ENCODE measurements at places on chromosomes 13 and 19.

GRCh38 chr19:5825178-5825577 is 14.3 kb downstream of the FUT6 start:
- no peak for DNase-seq

DNA sequence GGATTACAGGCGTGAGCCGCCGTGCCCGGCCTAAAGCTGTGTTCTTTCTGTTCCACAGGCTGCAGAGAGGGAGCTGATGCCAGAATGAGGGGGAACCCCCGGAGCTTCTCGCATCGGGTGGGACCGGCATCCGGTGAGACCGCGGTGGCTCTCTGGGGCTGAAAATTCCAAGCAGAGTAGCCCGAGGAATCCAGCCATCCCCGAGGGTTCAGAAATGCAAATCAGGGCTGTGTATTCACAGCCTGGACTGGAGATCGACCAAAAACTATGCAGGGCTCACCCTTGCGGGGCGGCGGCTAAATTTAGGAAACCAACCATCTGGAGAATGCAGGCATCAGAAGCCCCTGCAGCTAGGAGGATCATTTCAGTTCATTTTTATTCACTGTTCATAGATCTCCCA is 99.2 kb downstream of the GNG7 start:
- DNase-seq: no peak

DNA sequence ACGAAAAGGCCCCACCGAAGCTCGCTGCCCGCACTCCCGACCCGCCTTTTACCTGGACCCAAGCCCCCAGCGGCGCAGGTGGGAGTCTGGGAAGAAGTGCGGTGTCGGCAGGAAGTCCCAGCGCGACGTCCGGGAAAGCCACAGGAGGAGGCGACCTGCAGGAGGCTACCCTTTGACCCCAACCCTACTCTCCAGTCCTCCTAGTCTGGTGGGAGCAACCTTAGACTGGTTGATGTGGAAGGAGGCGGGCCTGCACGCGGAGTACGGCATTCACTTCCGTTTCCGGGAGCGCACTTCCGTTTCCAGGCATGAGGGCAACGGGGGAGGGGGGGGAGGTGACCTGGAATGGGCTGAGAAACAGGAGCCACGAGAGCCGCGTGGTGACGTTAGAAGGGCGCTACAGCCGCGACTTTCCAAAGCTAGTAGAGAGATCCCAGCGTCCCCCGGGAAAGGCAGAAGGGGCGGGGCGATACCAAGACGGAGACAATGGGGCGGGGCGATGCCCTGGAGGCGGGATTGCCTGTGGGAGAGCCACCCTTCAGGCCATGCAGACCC is 28.5 kb downstream of the ZNF266 start:
- peak; percentile 12 for DNase-seq

DNA sequence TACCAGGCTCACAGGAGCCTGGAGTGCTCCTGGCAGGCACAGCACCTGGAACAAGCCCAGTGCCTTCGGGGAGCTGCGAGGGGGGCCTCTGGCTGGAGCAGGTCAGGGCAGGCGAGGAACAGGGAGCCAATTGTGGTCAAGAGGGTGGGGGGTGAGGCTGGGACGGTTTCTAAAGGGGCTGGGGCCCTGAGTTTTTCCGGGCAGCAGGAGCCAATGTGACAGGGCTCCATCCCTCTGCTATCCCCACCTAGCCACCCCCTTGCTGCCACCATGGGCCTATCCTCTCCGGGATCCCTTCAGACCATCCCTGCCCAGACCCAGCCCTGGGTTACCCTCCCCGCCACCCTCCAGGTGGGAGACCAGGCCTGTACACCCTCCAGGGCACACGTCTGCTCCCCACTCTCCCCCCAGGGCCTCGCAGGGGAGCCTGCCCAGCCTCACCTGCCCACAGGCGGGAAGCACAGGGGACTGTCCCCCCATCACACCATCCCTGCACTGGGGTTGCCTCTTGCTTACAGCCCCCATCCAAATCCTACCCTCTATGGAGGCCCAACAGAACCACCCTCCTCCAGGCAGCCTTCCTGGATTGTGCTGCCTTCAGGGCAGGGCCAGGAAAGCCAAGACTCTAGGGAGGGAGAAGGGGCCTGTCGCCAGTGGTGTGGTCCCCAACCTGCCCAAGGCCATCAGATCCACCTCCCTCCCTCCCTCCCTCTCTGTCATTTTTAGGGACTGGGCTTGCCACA is 121.0 kb downstream of the URI1 start:
- DNase-seq: no peak

- no peak for DNase-seq
Measured at GRCh38 chr13:75455962-75456361, 26.0 kb downstream of the TBC1D4 start.

DNA sequence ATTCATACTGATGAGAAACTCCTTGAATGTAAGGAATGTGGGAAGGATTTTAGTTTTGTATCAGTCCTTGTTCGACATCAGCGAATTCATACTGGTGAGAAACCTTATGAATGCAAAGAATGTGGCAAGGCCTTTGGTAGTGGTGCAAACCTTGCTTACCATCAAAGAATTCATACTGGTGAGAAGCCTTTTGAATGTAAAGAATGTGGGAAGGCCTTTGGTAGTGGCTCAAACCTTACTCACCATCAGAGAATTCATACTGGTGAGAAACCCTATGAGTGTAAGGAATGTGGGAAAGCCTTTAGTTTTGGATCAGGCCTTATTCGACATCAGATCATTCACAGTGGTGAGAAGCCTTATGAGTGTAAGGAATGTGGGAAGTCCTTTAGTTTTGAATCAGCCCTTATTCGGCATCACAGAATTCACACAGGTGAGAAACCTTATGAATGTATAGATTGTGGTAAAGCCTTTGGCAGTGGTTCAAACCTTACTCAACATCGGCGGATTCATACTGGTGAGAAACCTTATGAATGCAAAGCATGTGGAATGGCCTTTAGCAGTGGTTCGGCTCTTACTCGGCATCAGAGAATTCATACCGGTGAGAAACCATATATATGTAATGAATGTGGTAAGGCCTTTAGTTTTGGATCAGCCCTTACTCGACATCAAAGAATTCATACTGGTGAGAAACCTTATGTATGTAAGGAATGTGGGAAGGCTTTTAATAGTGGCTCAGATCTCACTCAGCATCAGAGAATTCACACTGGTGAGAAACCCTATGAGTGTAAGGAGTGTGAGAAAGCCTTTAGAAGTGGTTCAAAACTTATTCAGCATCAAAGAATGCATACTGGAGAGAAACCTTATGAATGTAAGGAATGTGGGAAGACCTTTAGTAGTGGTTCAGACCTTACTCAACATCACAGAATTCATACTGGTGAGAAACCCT is 26.6 kb downstream of the ZNF345 start:
- DNase-seq: no peak

- DNase-seq: no peak
Measured at GRCh38 chr19:15324791-15325519, 7.4 kb downstream of the BRD4 start.

DNA sequence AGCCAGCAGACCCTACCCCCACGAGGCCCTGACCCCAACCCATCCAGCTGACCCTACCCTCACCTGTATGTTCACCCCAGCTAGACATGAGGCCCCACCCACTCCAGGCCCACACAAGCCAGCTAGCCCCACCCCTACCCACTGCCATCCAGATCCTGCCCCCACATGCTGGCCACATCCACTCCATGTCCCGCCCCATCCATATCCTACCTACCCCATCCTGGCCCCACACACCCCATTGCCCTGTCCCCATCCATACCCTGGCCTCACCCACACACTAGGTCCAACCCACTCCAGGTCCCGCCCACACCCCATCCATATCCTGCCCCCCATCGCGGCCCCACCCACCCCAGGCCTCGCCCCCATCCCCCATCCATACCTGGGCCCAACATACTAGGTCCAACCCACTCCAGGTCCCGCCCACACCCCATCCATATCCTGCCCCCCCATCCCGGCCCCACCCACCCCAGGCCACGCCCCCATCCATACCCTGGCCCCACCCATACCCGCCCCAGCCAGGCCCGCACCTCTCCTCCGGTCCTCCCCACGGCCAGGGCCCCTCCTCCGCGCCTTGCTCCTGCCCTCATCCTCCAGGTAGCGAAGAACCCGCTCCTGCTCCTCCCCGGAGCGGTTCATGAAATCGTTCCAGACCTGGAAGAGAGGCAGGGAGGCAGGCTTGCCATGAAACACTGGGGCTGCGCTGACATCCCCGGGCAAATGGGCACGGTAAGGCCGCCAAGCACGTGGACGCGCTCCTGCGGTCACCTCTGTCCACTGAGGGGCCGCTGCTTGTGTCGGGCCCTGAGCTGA is 7.2 kb downstream of the RNU6-9 start:
- no peak for DNase-seq

DNA sequence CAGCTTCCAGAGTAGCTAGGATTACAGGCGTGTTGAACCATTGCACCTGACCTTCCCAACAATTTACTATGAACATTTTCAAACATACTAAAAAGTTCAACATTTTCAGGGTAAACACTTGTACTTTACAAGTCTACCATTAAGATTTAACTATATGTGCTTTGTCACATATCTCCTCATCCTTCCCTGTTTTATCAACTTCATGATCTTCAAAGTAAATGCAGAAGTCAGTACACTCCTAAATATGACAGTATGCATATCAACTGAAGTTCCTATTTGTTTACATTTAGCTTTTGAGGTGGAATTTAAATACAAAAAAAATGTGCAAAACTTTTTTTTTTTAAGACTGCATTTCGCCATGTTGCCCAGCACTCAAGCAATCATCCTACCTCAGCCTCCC is 18.5 kb downstream of the LNX2 start:
- DNase-seq: no peak

DNA sequence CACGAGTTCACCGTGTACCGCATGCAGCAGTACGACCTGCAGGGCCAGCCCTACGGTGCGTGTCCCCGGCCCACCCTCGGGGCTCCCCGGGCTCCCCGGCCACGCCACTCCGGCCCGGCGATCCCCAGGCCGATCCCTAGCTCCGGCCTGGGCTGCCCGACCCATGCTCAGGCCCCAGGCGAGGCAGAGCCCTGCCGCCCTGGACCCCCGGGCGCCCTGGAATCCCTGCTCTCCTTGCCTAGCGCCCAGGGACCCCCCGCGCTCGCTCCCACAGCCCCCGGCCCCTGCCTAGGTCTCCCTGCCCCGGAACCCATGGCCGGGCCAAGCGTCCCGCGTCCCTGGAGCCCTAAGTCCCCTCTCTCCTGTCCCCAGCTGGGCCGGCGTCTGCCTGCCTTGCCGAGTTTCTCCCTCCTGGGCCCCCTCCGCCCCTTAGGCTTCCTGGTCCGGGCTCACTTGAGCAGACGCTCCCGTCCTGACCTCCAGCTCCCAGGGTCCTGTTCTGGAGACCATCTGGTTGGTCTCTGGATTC is 494 bp downstream of the NCLN start:
- no peak for DNase-seq

- DNase-seq: no peak
Measured at GRCh38 chr13:66189986-66190385, 1040.2 kb downstream of the PCDH9 start.

- no peak for DNase-seq
Measured at GRCh38 chr19:7395360-7396066, 46.8 kb downstream of the ARHGEF18 start.

- no peak for DNase-seq
Measured at GRCh38 chr13:40979232-40979631, 39.9 kb downstream of the ELF1 start.

- no peak for DNase-seq
Measured at GRCh38 chr13:39893808-39894207, 238.3 kb downstream of the COG6 start.

DNA sequence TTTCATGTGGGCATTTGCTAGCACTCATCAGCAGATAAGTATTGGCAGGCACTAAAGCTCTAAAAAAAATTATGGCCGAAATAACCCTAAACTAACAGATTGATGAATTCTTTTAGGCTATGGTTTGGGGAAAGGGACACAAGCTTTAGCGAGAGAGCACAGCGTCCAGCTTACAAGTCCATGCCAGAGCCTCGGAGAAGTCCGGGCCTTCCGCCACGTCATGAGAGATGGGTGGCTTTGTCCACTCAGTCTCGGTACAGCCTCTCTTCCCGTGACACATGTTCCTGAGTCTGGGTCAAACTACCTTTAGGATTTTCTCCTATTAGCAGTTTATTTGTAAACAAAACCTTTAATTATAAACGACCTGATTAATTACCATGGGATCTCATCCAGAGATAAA is 27.7 kb downstream of the TMTC4 start:
- DNase-seq: no peak

- no peak for DNase-seq
Measured at GRCh38 chr19:738509-739128, 12.3 kb upstream of the MISP start.

- DNase-seq: no peak
Measured at GRCh38 chr19:40797963-40798682, 868 bp upstream of the EGLN2 start.

DNA sequence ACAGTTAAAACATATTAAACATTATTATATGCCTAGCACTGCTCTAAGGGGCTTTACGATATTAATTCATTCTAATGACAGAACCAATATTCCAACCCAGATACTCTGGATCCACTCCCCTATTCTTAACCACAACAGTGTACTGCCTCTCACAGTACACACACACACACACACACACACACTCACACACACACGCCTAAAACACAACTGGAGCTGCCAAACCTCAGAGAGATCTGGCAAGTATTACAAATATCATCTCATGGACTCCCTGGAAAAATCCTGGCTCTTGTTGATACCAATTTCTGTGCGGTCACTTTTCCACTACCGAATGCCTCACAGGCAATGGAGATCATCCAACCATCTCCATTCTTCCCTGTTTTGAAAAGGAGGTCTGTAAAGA is 1.3 kb downstream of the ZNF780A start:
- no peak for DNase-seq

GRCh38 chr19:36916991-36917390 is 859 bp downstream of the ZNF568 start:
- DNase-seq: no peak

DNA sequence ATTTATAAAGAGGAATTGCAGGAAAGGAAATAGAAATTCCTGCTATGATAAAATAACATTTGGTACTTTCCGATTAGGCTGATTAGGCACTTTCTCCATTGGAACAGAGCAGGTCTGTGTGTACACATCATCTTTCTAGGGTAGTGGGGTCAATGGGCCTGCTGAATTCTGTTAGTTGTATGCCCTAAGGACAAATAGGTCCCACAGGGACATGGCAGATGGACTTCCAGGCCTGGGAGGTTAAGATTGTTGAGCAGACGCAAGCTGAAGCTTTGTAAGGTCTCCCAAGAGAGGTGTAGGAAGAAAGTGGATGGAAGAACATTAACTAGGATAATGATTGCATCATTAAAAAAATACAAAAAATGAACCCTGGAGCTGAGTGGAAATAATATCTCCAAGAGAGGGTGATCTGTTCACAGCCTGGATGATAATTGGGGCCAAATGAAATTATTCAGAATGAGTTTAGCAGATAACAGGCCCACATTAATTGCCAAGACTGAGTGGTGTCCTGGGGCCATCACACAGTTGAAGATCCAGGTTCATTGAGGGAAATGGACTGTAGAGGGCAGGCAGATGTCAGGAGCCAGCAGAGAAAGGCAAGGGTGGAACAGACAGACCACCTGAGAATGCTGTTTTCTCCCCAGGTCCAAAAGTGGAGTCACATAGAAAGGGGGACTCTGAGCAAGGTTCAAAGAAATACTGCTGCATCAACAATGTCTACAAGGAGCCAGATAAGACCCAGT is 215.1 kb downstream of the DNAJC15 start:
- no peak for DNase-seq

Measured in AG04449 (cell line).